ENCODE measurements at places on chromosomes 11 and 22.
A peak's percentile ranks its signal among the peaks of the same experiment; 100 is the strongest.

- DNase-seq, result no peak
Measured at GRCh38 chr11:924406-925157, 1.1 kb upstream of the AP2A2 start.

DNA sequence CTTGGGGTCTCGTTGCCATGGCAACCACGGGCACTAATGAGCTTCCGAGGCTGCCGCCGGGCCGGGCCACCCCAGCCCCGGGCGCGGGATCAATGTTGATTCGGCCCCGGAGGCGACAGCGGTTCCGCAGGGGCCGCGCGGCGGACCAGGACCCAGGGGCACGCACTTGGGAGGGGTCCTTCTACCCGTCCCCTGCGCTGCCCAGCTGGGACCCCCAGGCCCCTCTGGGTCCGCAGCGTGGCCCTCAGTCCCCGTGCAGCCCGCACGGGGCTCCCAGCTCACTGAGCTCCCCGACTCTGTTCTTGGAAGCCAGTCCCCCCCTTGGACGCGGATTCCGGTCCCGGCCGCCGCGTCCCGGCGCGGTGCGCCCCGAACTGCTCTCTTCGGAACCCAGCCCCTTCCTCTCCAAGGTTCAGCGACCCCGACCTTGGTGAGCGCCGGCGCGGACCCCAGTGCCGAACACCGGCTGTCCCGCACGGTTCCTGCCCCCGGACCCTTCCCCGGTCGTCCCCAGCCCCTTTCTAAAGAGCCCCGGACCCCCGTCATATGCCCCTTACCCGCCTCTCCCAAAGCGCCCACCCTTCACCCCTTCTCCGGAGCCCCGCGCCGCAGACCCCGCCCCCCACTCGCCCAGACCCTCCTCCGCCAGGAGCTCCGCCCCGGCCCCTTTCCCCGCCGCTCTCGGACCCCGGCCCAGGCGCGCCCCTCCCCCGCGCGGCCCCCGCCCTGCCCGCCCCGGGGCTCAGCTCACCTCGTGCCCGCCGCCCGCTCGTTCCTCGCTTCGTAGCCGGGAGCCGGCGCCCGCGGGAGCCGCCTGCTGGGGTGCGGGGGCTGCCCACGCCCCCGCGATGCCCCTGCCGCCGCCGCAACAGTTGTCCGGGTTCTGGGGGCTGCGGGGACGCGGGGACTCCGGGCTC lies 18.3 kb upstream of the SHISAL1 start:
- no peak for DNase-seq

- no peak for DNase-seq
Measured at GRCh38 chr11:118283756-118284350, 19.8 kb upstream of the MPZL2 start.

GRCh38 chr22:18976197-18976751 lies 40.2 kb upstream of the PRODH start:
- no peak for DNase-seq

GRCh38 chr11:27081056-27081455 lies 40.4 kb downstream of the BBOX1 start:
- no peak for DNase-seq

DNA sequence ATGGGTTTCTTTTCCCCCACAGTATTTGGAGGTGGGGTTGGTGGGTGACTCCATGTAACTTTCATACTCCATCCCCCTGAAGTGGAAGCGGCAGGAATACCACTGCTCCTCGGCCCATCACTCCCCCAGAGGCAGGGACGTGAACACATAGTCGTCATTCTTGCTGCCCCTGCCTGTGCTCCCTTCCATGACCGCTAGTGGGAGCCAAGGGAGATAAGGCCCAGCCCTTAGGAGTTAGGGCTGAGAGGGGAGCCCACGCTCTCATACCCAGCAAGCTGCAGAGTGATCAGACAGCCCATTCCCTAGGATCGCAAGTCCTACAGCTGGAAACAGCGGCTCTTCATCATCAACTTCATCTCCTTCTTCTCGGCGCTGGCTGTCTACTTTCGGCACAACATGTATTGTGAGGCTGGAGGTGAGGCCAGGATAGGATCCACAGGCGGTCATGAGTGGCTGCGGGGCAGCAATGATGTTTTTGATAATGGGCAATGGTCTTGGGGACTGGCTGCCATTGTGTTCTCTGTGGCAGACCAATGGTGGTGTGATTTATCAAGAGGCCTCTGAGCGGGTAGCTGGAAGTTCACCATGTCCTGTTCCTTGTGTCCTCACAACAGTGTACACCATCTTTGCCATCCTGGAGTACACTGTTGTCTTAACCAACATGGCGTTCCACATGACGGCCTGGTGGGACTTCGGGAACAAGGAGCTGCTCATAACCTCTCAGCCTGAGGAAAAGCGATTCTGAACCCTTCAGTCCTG lies 15.9 kb downstream of the RHOG start:
- peak; percentile 71 for DNase-seq

DNA sequence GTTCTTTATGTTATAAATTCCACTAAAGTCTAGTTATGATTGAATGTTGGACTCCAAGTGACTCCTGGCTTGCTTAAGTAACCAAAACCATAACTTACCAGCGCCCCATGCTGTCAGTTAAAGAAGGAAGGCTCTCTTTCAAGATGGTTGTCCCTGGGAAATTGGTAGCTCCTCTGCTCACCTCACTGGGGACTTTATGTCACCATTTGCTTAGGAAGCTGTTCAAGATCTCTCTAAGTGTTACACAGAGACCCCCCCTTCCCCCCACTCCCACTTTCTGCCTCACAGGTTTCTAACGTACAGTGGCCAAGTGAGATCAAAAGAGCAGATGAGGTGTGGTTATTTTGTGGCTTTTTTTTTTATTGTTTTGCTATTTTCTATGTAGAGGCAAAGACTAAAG lies 301.8 kb downstream of the AASDHPPT start:
- DNase-seq, result no peak

GRCh38 chr22:48754611-48755058 lies 1073.0 kb downstream of the BRD1 start:
- no peak for DNase-seq

DNA sequence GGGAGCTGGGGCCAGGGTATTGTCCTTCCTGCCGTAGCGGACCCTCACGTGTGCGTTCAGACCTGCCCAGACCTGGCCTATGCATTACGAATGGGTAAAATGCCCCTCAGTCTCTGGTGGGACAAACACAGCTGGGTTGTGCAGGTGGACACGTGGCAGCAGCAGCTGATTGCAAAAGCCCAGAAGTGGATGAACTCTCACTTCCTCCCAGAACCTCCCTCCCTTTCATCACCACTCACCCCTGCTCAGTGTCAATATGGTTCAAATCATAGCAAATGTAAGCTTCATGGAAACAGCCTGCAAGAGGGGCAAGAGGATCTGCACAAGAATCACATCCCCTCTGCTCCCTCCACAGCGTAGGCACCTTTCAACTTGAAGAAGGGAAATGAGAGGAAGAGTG lies 352.1 kb downstream of the OPCML start:
- DNase-seq, result no peak

- DNase-seq, result no peak
Measured at GRCh38 chr22:32364210-32364609, 6.5 kb downstream of the RFPL3 start.

- no peak for DNase-seq
Measured at GRCh38 chr11:58632510-58632909, 10.0 kb downstream of the CNTF start.

GRCh38 chr11:73294604-73295003 lies 13.5 kb upstream of the ARHGEF17 start:
- DNase-seq, result no peak

DNA sequence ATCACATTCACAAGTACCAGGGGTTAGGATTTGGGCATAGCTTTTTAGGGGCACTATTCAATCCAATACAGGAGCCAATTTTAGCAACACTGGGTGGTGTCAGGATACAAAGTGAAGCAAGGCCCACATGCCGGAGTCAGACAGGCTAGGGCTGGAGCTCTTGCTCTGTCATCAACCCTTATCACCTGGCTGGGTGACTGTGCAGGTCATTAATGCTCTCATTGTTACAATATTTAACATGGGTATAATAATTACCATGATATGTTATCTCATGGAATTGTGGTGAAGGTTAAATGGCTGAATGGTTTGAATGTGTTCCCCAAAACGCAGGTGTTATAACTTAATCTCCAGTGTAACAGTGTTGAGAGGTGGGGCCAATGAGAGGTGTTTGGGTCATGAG lies 143.3 kb upstream of the THY1 start:
- no peak for DNase-seq

DNA sequence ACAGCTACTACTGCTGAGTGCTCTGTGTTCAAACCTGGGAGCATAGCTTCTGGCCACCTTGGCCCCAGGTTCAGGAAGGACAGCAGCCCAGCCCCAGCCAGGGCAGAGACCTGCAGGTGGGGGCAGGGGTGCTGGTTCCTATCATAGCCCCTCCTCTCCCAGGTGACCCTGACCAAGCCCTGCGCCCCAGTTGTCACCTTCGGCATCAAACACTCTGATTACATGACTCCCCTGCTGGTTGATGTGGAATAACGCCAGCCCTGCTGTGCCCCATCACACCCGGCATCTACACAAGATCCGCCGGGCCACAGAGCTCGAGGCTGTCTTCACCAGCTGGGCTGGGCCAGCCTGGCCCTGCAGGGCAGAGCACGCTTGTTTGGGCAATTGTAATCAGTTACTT lies 6.9 kb downstream of the SCGB1C1 start:
- no peak for DNase-seq

GRCh38 chr11:1757861-1758610 lies 5.7 kb downstream of the CTSD start:
- DNase-seq, result peak; percentile 40

DNA sequence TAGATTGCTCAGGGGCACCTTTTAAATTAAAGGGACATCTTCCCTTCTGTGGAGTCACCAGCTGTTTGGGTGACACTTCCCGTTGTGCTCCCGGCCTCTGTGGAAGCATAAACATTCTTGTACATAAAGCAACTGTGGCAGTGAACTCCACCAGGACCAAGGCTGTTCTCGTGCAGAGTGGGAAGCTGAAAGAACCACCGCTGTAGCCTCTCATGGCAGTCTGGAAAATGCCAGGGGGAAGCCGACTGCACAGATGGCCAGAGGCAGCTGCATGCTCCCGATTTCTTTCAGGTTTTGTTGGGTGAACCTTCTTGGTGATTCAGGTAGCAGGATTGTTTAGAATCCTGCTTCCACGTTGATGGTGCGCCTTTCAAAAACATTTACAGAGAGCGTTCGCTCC lies 10.3 kb downstream of the UBASH3B start:
- DNase-seq, result no peak

DNA sequence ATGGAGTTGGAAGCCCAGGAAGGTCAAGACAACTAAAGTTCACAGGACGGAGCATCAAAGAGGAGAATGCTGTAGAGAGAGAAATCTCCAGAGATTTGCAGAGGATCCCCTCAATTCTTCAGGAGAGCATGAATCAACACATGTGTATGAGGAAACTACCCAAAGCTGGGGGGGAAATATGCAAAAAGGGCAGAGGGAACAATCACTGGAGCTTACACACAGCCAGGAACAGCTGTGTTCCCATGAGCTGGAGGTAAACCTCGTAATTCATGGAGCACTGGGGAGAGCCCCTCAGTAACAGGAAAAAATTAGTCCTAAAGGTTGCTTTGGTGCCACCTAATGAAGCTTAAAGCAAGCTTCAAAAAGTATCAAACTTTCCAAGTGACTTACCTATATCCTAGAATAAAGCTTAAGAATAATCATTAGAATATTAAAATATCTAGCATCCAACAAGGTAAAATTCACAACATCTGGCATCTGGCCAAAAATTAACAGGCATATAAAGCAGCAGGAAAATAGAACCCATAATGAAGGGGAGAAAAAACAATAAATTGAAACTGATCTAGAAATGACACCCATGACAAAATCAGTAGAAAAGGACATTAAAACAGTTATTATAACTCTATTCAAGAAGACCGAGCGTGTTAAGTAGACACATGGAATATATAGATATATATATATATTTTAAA lies 134.2 kb downstream of the STK33 start:
- DNase-seq, result no peak

DNA sequence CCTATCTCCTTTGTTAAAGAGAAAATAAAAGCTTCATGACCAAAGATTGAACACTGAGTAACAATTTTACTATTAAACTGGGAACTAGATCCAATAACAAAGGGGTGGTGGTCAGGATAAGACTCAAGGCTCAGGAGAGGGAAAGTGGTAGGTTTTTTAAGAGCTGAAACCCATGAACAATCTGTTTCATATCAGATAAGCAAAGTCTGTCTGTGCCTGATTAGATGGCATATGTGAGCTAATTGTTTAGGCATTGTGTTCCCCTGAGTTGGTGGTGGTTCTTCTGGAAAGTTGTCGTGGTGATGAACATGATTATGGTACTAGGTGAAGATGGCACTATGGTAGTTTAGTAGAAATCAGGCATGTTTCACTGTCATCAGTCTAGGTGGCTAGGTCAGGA lies 24.4 kb downstream of the USP47 start:
- DNase-seq, result no peak

DNA sequence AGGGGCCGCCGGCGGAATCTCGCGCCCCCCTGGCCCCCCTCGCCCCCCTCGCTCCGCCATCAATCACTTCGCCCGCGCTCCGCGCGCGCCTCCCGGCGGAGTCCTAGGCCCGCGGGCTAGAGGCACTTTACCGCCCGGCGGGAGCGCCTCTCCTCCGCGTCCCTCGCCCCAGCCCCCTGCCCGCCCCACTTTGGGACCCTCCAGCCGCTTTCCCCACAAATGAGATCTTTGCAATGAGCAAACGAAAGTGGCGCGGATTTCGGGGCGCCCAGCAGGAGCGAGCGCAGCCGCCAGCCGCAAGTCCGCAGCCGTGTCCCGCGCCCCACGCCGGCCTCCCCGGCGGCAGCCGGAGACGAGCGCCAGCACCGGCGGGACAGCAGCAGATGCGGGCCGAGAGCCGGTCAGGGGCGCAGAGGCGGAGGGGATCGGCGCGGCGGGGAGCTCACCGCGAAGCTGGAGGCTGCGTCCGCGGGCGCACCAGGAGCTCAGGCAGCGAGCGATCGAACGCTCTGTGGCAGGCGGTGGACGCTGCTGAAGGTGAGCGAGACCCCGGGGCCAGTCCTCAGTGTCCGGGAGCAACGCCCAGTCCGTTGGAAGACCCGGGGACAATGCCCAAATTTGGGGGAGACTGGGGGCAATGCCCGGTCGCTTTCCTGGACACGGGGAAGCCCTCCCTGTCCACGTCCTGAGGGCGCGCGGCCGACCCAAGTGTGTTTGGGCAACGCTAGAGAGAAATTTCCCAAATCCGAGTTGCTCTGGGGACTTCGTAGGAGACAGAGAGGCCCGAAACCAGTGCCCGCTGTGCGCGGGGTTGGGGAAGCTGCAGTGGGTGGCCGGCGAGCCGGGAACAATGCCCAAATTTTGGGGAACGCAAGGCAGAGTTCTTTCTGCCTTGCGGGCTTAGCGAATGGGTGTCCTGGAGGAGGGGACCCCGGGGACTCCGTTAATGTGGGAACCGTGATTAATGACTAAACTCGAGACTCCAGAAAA lies 1.5 kb upstream of the IGF2 start:
- DNase-seq, result no peak
